ENCODE measurements at places on chromosomes 2 and 18. TPM values are rescaled to one million over a fixed set of nuclear protein-coding genes. Genes with fewer than 3 reads are reported as not detected.

SPATA3 gene
- not detected for total RNA-seq

SSB gene
- 171 TPM for total RNA-seq

MDH1 gene
- total RNA-seq = 129 TPM

TANC1 gene
- total RNA-seq = 117 TPM

DTNB gene
- total RNA-seq = 10.5 TPM

TPO gene
- not detected for total RNA-seq

DYTN gene
- not detected for total RNA-seq

REG1A gene
- not detected for total RNA-seq

C2orf66 gene
- 0.40 TPM for total RNA-seq

SPC25 gene
- total RNA-seq = 16.4 TPM

NT5DC4 gene
- total RNA-seq = not detected

TEX44 gene
- total RNA-seq = not detected

ANKAR gene
- total RNA-seq = 8.4 TPM

All from thoracic aorta endothelial cell (primary cell).